Cerebellar cortex (tissue), 1 donor: ENCODE measurements at places on chromosomes 3 and 15.

- DNase-seq: no peak
These were observed 12.5 kb downstream of the SMAD6 start for GRCh38 chr15:66714543-66714981.

- no peak for DNase-seq
These were observed 73.0 kb upstream of the POMGNT2 start for GRCh38 chr3:43178891-43179366.

- DNase-seq: no peak
These were observed 223.0 kb upstream of the SATB1 start for GRCh38 chr3:18648159-18648558.

DNA sequence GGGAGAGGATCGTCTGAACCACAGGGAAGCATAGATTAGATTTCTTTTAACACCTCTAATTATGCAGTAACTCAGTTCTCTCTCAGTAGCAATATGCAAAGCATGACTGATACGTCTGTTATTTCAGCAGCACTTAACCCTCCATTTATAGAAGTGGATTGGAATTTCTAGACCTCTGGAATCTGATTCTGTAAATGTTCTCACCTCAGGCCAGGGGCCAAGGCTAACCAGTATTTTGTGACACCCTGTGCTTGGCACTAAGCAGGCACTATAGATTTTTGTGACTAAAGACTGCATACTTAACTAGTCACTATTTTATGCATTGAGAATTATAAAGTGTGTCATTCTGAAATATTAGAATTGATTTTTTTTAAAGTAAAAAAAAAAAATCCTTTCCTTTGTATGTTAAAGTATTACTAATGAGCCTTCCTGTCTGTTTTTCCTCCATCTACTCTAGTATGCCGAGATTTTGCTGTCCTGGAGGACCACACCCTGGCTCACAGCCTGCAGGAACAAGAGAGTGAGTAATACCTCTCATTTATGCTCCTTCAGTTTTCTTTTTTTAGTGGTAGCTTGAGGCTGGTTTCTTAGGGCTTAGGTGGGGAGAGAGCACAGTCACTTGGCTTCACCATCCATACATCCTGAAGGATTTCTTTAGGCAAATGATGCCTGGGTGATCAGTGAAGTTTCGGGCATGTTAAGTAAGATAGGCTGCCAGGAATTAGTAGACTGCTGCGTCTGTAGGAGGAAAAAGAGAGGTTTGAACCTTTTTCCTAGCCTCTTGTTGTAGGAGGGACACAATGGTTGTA lies 26.5 kb upstream of the UTS2B start:
- no peak for DNase-seq

- no peak for DNase-seq
These were observed 118.9 kb downstream of the FOXP1 start for GRCh38 chr3:71464613-71465012.

- no peak for DNase-seq
These were observed 178.2 kb upstream of the EOMES start for GRCh38 chr3:27900316-27900715.

GRCh38 chr15:48696627-48697312 lies 51.3 kb upstream of the FBN1 start:
- DNase-seq: no peak

DNA sequence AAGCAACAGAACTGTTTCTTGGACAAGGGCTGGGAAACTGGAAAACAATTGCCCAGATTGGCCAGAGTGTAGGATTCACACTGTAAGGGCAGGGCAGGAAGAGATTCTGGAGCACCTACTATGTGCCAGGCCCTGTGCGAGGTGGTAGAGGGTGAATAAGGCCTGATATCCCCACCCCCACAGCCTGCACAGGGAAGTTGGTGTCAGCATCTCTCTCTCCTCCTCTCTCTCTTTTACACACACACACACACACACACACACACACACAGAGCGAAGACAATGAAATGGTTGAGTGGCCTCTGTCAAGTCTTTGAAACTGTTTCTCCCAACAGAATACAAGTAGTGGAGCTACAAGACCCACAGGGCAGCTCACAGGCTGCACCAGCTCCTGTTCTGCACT lies 47.1 kb upstream of the SLCO2A1 start:
- DNase-seq: no peak

- no peak for DNase-seq
These were observed 71.2 kb downstream of the ITGA11 start for GRCh38 chr15:68360721-68361120.

DNA sequence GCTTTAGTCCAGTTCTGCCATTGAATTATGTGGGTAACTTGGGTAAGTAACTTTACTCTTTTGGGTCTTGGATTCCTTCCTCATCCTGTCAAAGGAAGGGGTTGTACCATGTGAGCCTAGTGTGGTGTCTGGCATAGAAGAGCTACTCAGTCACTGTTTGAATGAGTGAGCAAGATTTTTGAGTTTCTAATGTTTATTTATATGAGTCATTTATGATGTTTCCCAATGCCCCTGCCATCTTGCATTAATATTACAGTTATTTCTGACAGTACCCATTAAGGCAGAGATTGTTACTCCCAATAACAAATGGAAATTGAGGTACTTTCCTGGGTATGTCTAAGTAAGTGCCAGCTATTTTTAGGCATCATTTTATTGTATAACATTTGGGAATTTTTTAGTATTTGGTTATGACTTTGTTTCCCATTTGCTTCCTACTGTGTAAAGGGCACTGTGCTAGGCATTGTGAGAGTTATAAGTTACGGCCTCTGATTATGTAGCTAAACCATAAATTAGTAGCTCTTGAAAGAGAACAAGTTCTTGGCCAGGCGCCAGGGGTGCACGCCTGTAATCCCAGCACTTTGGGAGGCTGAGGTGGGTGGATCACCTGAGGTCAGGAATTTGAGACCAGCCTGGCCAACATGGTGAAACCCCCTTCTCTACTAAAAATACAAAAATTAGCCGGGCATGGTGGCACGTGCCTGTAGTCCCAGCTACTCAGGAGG lies 23.5 kb downstream of the NR1D2 start:
- DNase-seq: no peak

DNA sequence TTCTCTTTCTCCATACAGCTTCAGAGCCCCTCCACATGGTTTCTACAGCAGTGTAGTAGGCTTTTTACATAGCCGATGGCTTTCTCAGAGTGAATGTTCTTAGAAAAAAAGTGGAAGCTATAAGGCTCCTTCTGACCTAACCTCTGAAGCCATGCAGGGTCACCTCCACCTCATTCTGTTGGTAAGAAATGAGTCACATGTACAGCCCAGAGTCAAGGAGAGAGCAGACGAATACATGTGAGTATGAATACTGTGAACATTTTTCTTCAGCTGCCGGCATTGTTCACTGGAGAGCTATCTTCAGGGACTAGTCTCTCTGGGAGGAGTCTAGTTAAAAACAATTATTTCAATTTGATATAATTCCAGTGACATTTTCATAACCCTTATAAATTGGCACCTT lies 68.2 kb upstream of the THRB start:
- no peak for DNase-seq

DNA sequence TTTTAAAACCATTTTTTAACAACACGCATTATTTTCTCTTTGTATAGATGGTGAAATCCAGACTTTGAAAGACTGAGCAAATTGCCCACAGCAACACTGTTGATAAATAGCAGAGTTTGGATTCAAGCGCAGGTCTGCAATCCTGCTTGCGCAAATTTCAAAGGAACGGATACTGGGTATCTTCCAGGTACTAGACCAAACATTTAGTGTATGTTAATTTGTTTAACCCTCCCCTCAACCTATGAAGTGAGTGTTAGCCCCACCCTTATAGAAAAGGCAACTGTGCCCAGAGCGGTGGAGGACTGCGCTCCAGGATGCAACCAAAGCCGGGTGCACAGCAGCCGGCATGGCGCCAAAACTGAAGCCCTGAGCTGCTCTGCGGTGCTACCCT lies 103.8 kb downstream of the CPN2 start:
- no peak for DNase-seq

DNA sequence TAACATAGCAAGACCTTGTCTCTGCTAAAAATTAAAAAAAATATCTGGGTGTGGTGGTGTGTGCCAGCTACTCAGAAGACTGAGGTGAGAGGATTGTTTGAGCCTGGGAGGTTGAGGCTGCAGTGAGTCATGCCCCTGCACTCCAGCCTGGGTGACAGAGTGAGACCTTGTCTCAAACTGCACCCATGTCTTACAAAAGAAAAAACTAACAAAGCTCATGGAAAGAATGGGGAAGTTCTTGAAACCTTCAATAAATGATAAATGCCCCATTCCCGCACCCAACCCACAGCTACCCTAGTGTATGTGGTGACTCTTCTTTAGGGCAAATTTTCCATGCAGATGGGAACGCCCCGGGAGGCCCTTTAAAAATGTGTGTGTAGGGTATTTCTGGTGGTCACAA lies 28.3 kb downstream of the RPLP1 start:
- DNase-seq: no peak

DNA sequence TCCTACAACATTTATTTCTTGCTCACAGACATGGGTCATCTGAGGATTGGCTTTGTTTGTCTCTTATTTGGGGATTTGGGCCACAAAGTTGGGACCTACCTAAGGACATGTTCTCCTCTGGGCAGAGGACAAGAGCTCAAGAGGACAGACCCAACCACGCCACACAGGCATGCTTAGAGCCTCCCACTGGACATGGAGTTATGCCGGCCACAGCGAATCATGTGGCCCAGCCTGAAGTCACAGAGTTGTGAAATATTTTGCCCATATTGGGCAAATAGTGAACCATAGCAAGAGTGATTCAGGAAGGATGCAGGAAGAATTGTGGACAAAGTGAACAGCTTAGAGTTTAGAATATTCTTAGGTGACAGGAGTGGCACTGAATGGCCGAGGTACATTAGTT lies 9.9 kb downstream of the TRAK1 start:
- no peak for DNase-seq

DNA sequence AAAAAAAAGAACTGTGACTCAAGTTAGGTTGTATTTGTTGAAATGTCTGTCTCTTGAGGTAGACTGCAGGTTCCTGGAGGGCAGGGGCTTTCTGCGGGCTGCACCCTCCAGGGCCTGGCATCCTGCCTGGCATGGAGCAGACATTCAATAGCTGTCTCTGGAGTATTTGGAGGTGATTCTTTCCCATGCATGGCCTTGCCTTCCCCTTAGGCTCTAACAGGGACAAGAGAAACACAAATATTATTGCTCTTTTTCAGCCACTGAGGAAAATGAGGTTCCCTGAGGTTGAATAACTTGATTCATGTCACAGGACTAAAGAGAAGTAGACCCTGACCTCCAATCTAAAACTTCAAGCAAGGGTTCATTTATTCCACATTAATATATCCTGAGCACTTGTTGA lies 18.6 kb upstream of the FLNB start:
- DNase-seq: no peak

DNA sequence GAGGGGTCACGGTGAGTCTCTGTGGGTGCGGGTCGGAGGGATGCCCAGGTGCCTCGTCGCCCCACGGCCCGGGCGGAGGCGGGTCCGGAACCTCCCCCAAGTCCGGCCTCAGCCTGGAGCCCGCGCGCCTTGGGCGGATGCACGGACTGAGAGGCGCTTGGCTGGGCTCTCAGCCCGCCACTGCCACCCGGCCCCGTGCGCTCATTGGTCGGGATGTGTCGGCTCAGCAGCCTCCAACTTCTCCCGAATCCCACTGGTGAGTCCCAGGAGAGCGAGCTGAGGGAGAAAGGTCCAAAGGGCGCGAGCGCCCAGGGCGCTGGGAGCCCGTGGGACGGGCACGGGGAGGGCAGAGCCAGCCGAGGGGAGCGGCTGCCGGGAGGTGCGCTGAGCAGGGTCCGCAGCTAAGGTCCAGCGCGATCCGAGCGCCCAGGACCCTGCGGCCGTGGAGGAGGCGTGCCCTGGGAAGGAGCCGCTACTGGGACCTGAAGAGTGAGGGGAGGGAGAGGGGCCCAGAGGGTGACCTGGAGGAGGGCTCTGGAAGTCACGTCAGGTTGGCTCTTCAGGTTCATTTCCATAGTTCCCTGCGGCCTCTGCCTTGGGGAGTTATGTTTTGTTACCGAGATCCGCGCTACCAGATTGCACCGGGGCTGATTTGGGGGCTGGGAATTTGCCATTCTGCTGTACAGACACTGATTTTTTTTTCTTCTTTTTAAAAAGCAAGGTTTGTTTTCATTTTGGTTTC lies at the start of gene MME:
Gene MME (plus strand): TSS at position 574 of the 742 bp plus-strand sequence. CDS start 3,849 bp downstream, outside the sequence.
- DNase-seq: peak; percentile 75

GRCh38 chr3:111173328-111173900 lies 101.8 kb downstream of the NECTIN3 start:
- DNase-seq: no peak

DNA sequence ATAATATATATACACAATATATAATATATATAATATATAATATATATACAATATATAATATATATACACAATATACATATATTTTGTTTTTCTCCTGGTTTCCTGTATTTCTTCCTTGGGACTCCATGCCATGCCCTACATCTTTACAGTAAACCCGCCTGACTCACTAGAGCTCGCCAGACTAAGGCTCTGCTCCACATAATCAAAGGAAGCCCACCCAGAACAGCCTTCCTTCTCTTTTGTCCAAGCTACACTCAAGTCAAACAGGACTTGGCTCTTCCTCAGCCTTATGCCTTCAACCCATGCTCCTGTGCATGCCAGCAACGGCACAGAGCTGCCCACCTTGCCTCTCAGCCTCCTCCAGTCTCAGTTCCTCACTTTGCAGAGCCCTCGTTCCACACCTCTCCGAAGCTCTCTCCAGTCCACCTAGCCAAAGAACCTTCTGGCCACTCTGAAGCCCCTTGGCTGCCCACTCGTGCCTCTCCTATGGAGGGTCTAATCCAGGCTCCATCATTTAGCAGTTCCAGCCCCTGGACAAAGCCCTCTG lies 109.1 kb downstream of the RFTN1 start:
- DNase-seq: no peak

DNA sequence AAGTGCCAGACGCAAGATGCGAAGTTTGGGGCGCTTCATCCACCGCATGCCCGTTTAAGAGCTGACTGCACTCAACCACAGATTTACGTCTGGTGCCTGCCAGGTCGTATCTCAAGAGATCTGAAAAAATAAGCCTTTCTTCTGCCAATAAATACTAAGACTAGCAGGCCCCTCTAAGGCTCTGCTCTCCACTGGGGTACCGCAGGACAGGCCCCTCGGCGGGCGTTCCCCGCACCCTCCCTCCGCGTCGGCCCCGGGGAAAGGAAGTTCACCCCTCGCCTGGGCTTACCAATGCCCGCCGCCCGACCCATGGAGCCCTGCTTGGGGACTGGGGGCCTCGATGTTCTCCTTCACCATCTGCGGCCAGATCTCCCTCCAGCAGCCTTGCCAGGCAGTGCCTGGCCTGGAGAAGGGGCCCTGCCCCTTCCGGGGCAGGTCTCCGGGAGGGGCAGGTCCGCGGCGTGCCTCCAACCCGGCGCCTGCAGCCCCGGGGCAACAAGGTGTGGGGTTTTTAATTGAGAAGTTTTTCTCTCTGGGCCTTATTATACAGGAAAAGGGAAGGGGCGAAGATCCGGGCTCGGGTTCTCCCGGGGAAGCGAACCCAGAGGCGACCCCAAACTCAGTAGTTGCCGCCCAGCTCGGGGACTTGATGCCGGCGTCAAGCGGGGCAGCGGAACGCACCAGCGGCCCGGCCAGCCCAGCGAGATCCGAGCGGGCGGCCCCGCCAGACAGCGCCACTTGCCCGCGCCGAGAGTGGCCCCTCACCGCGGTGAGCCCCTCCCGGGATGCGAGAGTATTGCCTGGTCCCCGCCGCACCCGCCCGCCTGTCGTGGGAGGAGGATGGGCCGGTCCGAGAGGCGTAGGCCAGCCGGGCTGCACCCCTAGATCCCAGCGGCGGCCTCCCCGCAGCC lies 735 bp downstream of the GOLGA8B start:
- DNase-seq: peak; percentile 27

- no peak for DNase-seq
These were observed 68.6 kb downstream of the ARPP21 start for GRCh38 chr3:35707904-35708303.
